ENCODE measurements at places on chromosomes 4 and X.

DNA sequence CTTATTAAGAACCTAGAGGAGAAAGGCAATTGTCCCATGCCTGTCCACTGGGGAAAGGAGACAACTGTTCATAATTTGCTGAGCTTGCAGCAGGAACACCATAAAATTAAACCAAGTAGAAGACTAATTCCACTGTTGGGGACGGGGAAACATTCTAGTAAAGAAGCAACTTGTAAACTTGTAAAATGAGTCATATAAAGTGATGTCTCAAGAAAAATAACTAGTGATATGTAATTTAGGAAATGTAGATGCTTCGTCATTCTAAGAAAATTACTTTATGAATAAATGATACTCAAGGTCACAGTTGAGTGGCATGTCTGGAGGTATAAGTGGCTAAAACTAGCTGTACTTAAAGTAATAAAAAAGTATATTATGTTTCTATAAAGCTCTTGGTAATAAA, 121.2 kb upstream of the MID1 start:
- DNase-seq, result no peak

GRCh38 chrX:75655627-75656026, 129.4 kb downstream of the MAGEE2 start:
- DNase-seq, result no peak

DNA sequence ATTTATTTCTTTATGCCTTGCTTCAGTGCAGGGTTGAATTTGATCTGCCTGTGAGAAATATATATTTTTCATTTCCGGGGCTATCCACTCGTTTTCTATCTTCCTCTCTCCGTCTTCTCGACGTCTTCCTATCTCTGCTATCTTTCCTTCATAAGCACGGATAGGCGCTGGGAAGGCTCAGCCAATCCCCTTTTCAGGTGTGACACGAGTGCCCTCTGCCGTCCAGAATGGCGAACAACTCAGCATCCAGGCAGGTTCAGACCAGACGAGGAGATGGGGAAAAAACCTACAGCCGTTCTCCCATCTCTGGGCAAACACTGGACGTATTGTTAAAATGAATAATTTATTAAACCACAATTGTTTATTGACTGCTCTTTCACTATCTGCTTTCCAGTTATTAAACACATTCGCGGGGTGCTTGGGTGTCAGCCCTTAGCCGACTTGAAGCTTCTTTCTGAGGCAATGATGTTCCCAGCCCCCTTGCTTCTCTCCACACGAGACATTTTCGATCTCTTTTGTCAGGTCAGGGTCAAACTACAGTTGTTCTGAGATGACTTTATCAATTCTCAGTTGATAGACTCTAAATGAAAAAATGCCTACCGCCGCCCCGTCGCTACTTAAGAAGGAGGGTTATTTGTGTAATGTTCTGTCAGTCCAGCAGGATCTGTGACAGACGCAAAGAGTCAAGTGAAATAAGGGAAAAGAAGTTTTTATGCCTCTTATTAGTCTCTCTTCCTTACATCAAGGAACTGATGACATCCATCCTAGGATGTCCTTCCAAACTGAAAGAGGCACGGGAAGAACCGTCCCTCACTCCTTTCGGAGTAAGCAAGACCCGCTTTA, 96.3 kb upstream of the NOCT start:
- peak; percentile 25 for DNase-seq

- DNase-seq, result no peak
Measured at GRCh38 chr4:128386761-128387599, 99.4 kb upstream of the PGRMC2 start.

- DNase-seq, result peak; percentile 26
Measured at GRCh38 chrX:134761788-134762187, 103.5 kb upstream of the PLAC1 start.

- no peak for DNase-seq
Measured at GRCh38 chrX:114675365-114675764, 91.5 kb downstream of the HTR2C start.
